ENCODE measurements at places on chromosomes 16 and 17.

- no peak for DNase-seq
Observed at GRCh38 chr17:57107498-57108101, 22.6 kb downstream of the AKAP1 start.

DNA sequence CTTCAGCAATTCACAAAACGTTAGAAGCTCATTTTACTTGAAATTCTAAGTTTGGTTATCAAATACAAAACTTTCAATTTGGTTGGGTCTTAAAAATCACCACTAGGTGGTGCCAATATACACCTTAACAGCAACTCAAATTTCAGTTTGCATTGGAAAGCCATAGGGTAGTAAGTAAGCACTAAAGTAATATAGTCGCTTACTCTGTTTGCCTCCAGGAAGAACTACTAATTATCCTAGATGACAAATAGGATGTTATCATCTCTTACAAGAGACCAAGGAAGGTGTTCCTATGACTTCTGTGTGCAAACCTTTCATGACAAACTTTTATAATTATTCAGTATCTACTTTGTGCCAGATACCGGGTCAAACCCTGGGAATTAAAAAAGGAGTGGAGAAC lies 93.3 kb downstream of the MYO1D start:
- no peak for DNase-seq

DNA sequence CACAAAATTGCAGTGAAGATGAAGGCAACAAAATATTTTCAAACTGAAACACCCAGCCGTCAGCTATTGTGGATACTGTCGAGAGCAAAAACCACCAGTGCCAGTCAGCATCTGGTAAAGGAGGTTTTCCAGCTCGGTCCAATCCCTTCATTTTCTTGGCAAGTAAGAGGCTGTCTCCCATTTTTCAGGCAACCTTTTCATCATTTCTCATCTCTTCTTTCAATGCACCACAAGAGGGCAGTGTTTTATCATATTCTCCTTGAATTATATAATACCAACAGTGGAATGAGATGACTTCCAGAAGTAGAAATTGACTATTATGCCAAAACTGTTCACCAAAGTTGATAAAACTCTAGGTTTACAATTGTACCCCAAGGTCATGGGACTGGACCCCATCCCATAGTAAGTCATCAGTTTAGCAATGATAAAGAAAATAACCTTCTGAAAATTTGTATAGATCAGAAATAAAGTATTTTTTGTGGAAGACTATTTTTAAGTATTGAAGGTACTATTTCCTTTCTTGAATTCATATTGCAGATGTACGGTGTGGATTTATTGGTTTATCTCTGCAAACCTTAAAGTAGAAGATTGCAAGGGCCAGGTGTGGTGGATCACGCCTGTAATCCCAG lies 16.8 kb downstream of the NQO1 start:
- peak; percentile 67 for DNase-seq

- no peak for DNase-seq
Observed at GRCh38 chr17:39841134-39841683, 22.9 kb downstream of the IKZF3 start.

GRCh38 chr17:63189082-63189481 lies 223.0 kb downstream of the TANC2 start:
- DNase-seq = no peak

DNA sequence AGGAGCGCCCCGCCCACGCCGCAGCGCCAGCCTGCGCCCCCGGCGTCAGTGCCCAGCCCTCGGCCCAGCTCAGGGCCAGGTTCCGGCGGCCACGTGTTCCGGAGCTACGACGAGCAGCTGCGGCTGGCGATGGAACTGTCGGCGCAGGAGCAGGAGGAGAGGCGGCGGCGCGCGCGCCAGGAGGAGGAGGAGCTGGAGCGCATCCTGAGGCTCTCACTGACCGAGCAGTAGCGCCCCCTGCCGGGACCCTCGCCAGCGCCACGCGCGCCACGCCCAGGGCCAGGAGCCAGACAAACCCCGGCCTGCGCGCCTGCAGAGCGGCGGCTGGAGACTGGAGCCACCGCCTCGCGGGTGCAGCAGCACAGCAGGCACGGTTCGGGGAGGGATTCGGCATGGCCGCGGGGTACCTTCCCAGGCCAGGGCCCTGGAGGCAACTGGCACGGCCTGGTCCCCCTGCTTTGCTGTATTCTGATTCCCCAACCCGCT lies 9.3 kb downstream of the CORO6 start:
- peak; percentile 94 for DNase-seq

GRCh38 chr16:9050102-9050830 lies 41.2 kb upstream of the HAPSTR1 start:
- DNase-seq = peak; percentile 2

- no peak for DNase-seq
Observed at GRCh38 chr16:57175896-57176295, 9.9 kb downstream of the PSME3IP1 start.

DNA sequence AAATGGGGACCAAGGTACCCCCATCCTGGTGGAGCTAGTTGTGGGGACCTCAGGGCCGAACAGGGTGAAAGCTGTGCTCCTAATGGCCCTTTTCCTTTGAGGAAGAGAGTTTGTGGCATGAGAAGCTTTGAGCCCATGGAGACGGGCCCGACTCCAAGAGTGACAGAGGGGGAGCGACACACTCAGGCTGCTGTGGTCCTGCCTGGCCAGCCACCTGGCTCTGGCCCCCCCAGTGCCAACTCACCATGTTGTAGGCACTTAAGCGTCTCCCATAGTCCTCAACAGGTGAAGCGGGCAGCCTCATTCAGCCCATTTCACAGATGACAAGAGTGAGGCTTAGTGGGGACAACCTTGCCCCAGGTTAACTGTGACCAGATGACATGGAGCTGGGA lies 1.6 kb downstream of the IL21R start:
- no peak for DNase-seq

GRCh38 chr16:15460601-15461000 lies 26.2 kb downstream of the BMERB1 start:
- DNase-seq = no peak

- no peak for DNase-seq
Observed at GRCh38 chr16:3546986-3547682, 30.1 kb downstream of the NLRC3 start.

- no peak for DNase-seq
Observed at GRCh38 chr16:49454426-49455180, 81.0 kb downstream of the C16orf78 start.

GRCh38 chr17:63095459-63095858 lies 129.4 kb downstream of the TANC2 start:
- DNase-seq = no peak

DNA sequence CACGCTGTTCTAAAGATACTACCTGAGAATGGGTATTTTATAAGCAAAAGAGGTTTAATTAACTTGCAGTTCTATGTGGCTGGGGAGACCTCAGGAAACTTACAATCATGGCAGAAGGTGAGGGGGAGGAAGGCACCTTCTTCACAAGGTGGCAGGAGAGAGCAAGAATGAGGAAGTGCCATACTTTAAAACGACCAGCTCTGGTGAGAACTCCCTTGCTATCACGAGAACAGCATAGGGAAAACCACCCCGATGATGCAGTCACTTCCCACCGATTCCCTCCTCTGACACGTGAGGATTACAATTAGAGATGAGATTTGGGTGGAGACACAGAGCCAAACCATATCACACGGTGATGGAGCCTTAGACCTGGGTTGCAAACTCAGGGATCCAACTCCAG lies 317.5 kb upstream of the EEF2KMT start:
- DNase-seq = no peak

DNA sequence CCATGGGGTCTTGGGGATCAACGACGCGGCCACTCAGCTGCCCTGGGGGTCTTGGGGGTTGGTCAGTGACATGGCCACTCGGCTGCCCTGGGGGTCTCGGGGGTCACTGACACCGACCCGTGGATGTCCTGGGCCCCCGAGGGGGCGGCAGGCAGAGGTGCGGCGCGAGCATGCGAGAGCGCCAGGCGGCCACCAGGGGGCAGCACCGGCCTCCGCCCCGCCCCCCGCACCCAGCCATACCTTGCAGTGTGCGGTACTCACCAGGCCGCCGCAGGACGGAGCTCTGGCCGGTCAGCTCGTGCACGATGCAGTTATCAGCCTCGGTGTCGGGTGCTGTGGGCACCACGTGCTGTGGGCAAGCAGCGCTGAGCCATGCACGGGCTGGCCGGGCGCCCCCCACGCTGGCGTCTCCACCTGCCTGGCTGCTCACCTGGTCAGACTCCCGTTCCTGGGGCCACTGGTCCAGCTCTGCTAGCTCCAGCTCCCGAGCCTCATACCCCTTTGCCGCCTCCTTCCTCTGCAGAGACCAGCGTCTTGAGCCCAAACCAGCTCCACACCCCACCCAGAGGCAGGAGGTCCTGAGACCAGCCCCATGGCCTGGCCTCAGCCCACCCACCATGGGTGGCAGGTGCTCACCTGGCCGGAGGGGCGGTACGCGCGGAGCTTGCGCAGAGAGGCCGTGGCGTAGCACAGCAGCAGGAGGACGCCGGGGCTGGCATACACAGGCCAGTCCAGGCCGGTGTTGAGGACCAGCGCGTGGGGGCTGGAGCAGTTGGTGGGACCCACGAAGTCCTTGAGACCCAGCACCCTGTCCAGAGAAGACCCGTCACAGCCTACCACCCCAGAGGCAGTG lies 31.2 kb downstream of the CTU2 start:
- DNase-seq = peak; percentile 75

DNA sequence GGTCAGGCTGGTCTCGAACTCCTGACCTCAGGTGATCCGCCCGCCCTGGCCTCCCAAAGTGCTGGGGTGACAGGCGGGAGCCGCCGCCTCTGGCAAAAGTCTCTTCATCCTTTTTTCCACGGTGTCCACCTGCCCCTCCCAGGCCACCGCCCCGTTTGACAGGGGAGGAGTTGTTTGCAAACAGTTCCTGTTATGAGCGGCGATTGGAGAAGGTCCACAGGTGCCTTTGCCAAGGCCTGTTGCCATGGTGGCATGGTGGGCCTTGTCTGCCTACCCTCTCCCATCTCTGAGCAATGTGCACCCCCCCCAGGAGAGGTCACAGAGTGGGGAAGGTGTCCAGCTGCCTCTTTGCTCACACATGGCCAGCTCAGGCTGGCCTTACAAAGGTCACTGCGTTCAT lies 16.0 kb upstream of the RAP1GAP2 start:
- no peak for DNase-seq

- DNase-seq = no peak
Observed at GRCh38 chr16:89439659-89440058, 50.7 kb downstream of the ANKRD11 start.

DNA sequence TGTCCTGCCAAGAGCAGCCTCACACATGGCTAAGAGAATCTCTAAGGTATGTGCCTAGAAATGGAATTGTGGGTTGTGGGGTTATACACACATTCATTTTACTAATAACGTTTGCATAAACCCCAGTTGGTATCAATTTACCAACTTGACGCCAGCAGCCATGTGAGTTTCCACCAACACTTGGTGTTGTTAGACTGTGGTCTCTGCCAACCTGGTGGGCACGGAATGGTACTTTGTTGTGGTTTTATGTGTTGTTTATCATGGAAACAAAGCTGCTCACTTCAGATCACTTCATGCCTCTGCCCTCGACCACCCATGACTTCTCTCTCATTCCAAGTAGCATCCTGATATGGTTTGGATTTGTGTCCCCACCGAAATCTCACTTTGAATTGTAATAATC lies 152.0 kb upstream of the CDC42EP4 start:
- DNase-seq = no peak

DNA sequence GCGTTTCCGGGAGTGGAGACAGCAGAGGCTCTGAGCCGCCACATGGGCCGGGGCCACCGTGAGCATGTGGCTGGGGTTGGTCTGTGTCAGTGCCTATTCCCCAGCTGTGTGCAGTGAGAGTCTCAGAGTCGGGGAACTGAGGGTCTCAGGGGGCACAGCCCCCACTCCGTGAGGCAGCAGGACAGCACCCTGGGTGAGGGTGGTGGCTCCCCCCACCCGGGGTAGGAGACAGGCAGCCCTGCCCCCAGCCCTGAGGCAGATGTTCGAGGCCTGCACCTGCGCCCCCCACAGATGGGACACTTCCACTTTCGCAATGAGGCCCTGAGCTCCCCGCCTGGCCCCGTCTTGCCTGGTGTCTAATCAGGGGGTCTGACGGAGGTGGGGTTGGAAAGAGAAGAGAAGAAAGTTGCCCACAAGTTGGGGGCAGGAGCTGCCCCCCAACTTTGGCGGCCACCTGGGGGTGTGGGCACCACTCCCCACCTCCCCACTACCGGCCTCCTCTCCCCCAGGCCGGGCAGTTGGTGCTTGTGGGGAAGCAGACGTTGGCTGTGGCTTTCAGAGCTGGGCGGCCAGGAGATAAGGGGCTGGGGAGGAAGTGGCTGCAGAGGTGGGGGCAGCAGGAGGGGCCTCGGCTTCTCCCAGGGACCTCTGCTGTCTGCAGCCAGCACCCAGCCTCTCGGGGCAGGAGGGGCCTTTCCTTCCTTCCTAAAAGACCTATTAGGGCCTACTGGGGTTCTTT lies 1.8 kb upstream of the CBFA2T3 start:
- DNase-seq = no peak

GRCh38 chr17:77287432-77288068 lies 146.8 kb downstream of the SEC14L1 start:
- no peak for DNase-seq

DNA sequence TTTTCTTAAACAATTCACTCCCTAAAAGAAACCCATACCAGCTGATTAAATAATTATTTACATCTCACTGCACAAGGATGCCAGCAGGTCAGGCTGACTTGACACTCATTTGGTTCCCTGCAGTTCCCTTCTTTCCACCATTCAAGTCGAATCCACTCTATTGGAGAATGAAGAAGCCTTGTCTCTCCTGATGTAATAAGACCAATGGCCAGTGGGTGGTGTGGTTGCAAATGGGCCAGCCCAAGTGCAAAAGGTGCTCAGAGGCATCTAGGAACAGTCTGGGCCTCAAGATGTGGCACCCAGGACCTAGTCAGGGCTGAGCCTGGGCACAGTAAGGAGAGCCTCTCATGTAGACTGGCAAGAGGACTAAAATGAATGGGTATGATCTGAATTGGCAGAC lies 9.3 kb downstream of the C16orf78 start:
- no peak for DNase-seq

DNA sequence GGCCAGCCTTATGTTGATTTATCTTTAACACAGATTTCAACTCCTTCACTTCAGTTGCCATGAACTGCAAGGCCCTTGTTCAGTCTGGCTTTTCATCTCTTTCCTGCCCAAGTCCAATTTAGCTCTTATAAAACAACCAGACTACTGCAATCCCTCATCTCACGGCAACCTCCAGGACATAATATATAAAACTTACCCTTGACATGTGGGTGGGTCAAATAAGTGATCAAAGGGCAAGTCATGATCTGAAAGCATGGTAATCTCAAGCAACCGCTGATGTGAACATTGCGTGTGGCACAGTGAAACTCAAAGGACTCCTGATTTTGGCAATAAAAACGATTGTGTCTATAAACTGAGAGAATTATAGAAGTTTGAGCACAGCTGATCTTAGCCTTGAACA lies 364.6 kb downstream of the CDH13 start:
- no peak for DNase-seq
